ENCODE measurements at places on chromosomes 1 and 21.

DNA sequence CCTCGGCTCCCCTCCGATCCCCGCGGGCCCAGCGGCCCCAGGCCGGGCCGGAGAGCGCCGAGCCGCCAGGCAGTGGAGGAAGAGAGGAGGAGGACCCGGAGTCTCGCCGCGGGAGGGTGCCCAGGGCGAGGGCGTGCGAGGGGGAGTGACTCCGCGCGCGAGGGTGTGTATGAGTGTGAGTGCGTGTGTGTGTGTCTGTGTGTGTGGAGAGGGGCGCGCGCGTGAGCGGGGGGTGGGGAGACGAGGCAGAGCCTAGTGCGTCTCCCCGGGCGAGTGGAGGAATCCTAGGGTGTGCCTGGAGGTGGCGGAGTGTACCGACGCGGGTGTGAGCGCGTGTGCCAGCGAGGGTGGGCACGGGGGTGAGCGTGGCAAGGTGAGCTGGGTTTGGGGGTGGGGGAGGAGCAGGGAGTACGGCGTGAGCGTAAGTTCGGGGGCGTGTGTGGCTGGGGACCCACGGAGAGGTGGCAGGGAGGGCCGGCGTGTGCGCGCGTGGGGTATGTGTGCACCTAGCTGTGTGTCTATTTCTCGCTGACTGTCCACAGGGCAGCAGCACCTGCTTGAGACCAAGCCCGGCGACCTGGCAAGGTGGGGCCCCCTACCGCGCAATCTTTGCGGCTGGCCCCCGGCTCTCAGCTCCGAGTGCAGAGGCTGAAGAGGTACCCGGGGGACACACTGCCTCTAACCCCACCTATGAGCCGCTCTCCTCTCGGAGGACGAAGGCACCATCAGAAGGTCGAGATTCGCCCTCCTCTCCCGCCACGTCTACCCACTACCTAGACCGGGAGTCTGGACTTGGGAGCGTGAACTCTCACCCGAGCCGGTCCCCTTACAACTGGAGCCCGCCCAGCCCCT is 784 bp upstream of the KCND3 start:
- no peak for DNase-seq

DNA sequence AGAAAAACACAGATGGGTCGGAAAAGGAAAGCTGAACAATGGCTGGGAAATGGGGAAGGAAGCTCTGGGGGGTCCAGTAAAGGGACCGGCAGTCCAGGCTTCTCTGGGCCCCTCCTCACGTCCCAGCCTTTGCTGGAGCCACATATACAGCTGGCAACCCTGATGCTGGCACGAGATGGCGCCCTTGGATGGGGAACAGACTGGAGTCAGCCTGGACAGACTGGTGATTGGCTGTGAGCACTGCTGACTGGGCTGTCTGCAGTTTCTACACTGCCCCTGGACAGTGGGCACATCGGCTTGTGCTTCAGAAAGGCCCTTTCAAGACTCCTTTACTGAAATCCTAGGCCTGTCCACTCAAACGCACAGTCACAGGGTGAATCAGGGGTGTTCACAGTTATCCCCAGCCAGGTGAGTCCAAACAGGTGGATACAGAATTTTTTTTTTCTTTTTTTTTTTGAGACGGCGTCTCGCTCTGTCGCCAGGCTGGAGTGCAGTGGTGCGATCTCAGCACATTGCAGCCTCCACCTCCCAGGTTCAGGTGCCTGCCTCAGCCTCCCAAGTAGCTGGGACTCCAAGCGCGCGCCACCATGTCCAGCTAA is 31.1 kb upstream of the ZBTB40 start:
- DNase-seq: peak; percentile 72

DNA sequence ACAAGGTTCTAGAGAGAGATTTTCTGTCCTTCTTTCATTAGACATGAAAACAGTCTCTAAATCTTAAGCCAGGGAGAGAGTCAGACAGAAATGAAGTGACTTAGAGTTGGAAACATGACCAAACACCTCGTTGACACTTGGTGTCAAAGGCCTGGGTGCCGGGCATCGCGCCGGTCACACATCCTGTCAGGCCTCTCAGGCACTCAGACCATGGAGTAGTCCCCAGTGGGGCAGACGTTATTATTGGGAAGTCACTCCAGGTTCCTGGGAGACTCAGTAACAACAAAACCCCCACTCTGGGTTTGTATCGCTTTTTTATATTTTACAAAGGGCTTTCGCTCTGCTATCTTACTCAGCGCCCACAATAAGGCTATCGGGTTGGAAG is 25.8 kb downstream of the KCNN3 start:
- no peak for DNase-seq

GRCh38 chr1:43276673-43277072 is 6.9 kb downstream of the TMEM125 start:
- no peak for DNase-seq

DNA sequence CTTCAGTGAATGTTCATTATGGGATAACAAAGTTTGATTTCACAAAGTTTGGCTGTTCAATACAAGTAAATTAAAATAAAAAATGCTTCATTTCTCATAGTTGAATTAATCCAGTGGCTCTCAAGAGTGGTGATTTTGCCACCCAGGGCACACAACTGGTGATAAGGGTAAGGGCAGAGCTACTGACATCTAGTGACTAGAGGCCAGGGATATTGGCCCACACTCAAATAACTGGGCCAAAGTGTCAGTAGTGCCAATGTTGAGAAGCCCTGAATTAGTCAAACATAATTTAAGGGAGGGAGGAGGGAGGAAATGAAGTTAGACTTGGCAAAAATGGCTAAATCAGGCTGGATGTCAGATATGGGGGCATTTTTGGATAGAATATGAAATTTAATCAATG is 880.5 kb upstream of the ADGRL4 start:
- DNase-seq: no peak

- DNase-seq: no peak
These were observed 102.1 kb downstream of the NRDC start for GRCh38 chr1:51776408-51776807.

DNA sequence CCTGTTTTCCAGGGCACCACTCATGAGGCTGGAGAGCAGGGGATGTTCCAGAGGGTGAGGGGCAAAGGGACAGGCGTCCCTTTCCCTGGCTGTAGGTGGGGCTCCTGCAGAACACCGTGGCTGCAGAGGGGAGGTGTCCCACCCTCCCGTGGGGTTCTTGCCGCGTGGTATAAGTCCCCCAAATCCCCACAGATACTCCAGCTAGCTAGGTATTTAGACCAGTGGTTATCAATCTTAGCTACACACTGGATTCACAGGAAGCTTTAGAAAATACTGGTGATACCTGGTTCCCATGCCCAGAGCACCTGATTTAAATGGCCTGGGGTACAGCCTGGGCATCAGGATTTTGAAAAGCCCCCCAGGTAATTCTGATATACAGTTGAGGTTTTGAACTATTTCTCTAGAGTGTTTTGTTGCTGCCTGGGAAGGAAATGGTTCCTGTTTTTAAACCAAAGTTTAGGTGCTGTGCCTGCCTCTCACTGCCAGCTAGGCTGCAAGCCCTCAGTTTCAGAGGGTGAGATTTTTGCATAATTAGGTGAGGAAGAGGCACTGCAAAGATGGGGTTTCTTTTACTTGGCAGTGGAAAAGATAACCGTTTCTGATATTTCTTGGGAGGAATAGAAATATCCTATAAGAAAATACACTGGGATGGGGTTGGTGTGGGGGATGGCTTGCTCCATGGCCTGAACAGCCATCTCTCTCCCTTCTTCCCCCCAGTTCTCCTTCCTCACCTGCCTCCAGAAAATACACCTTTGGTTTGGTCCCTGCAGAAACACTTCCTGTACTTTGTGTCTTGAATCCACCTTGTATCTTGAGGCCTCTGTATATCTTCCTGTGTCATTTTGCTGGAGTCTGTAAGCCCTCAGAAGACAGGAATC is 51.7 kb downstream of the RASSF5 start:
- no peak for DNase-seq

- DNase-seq: peak; percentile 48
These were observed 13.7 kb downstream of the LGR6 start for GRCh38 chr1:202207292-202207691.

- no peak for DNase-seq
These were observed 35.7 kb upstream of the USP1 start for GRCh38 chr1:62401034-62401760.

GRCh38 chr1:18719786-18720451 is 89.3 kb downstream of the PAX7 start:
- no peak for DNase-seq

GRCh38 chr1:44135886-44136285 is 5.5 kb downstream of the KLF18 start:
- DNase-seq: no peak

GRCh38 chr1:114390361-114390760 is 120.6 kb downstream of the TRIM33 start:
- no peak for DNase-seq

- no peak for DNase-seq
These were observed 66.4 kb upstream of the SOD1 start for GRCh38 chr21:31592963-31593560.

DNA sequence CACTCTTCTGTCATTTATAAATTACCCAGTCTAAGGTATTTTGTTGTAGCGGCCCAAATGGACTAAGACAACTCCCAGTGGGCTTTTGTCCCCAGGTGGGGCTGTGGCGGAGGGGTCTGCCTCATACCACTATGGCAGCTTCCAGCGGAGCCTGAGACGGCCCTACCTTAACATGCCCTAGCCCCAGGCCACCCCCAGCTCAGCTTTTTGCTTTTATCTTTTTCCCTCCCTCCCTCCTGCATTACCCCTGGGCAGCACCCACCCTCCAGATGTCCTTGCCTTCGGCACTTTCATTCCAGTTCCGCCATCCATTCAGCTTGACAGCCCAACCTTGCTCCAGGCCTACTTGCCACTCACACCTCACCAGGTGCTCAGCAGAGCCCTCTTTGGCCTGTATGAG is 307.3 kb downstream of the PTPRU start:
- no peak for DNase-seq

GRCh38 chr1:209319549-209319948 is 264.0 kb upstream of the CAMK1G start:
- DNase-seq: no peak

GRCh38 chr1:91529856-91530255 is 29.2 kb downstream of the CDC7 start:
- DNase-seq: no peak
